ENCODE measurements at places on chromosomes 13 and 19.

- no peak for DNase-seq
Measured at GRCh38 chr19:13506471-13506820, at the start of gene CACNA1A. Gene CACNA1A, minus strand, starts transcription at chr19:13506479. Its CDS starts 255 bp downstream, at chr19:13506224.

DNA sequence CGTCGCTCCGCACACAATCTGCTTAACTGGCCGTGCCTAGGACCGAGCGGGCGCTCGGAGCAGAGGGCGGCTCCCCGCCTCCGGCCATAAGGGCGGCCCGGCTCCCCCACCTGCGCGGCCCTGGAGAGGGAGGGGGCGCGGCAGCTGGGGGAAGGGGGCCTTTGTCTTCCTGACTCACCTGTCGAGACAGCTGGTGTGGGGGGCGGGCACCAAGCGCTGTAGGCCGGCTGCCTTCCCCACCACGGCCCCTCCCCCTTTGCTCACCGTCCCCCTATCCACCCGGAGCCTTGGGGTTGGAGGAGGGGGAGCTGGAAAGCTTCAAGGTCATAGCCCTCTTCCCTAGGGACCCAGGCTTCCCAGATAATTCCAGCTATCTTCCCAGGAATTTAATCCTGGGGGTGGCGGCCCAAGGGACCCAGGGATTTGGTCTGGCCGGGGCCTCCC lies 1.2 kb downstream of the VASP start:
- DNase-seq, result peak; percentile 37

DNA sequence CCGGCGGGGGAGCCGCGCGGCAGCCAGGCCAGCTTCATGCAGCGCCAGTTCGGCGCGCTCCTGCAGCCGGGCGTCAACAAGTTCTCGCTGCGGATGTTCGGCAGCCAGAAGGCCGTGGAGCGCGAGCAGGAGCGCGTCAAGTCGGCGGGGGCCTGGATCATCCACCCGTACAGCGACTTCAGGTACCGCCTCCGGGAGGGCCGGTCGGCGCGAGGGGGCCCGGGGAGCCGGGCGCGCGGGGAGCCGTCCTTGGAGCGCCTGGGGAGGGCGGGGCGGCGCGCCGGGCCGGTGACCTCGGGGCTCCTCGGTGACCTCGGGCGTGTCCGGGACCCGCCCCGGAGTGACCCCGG lies 690 bp downstream of the HCN2 start:
- DNase-seq, result no peak

GRCh38 chr19:40523322-40524047 lies 53.2 kb upstream of the SHKBP1 start:
- peak; percentile 17 for DNase-seq

DNA sequence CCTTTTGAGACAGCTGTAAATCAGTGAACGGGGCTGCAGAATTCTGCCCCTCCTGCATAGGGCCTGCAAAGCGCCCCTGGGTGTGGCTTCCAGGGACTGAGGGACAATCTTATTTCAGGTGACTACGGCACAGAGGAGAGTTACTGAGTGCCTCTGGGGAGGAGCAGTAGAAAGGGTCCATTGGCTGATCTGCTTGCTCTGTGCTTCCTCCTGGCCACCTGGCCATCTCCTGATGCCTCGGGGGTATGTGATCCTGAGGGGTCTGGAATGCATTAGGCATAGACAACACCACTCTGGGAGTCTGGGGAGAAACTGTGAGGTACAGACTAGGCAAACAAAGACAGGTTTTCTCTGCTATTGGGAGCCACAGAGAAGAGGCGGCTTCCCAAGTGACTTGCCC lies 2.8 kb downstream of the KCTD15 start:
- no peak for DNase-seq

DNA sequence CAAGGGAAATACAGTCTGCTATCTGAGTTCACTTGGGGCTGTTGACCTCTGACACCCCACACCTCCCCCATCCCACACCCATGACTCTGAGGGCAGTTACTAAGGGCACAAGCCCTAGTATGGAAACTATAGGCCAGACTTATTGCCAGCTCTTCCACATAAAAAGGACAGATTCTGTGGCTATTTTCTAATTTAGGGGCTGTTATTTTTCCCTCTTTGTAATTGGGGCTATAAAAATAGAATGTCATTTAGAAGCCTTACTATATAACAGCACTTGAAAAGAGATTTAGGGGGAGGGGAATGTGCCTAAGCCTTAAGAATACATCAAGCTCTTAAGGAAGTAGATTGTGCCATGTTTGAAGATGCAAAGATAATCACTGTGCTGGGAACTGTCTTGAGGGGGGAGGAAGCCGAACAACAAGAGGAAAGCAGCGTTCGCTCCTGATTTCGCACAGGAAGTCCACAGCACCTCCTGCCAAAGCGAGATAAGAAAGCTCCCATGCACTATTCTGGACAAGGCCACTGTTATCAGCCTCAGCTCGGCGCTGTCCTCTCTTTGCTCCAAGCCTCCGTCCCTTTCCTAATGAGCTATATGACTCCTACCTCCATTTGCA lies 86.6 kb downstream of the FLT1 start:
- no peak for DNase-seq

GRCh38 chr19:39518458-39518857 lies 3.5 kb downstream of the SELENOV start:
- no peak for DNase-seq

DNA sequence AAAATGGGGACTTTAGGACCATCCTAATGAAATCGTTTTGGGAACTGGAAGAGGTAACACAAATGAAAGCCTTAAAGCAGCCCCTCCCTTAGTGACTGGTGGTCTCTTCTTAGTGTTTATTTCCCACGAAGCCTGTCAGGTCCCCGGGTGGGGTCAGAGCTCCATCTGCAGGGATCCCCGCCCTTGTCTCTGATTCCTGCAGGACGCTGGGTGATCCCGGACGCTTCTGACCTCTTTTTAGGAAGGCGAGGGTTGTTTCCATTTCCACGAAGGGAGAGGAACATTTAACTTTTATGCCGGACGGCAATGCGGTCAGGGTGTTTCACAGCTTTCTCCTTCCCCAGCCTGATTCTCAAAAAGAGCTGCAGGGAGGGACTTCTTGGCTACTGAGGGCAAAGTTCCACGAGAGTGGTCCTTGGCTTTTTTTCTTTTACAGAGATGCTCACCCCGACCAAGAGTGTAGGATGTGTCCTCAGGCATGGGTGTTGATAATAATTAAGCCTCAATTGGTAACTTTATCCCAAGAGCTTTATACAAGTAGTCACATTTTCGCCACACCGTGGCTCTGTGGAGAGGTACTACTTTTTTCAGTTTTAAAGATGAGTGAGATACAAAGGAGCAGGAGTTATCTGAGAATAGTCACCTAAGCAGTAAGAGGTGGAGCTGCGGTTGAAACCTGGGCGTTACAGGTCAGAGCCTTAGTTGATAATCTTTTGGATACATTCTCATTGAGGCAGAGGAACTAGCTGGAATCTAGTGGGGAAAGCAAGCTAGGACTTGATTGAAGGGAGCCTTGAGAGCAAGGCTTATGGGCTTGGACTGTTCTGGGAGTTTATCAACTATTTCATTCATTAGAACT lies 813 bp downstream of the ZNF284 start:
- no peak for DNase-seq

- DNase-seq, result no peak
Measured at GRCh38 chr19:3046698-3047495, 15.4 kb downstream of the TLE5 start.

DNA sequence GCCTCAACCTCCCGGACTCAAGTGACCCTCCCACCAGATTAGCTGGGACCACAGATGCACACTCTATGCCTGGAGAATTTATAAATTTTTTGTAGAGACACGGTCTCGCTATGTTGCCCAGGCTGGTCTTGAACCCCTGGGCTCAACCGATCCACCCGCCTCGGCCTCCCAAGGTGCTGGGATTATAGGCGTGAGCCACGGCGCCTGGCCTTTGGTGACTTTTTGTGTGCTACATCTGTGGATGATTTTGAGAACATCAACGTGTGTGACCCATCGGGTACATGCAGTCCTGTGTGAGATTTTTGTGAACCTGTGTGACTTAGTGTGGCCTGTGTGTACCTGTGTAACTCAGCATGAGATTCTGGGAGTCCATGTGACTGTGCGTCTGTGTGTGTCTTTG lies 8.5 kb upstream of the NFIX start:
- no peak for DNase-seq

- no peak for DNase-seq
Measured at GRCh38 chr13:97538203-97538602, 104.2 kb downstream of the RAP2A start.

DNA sequence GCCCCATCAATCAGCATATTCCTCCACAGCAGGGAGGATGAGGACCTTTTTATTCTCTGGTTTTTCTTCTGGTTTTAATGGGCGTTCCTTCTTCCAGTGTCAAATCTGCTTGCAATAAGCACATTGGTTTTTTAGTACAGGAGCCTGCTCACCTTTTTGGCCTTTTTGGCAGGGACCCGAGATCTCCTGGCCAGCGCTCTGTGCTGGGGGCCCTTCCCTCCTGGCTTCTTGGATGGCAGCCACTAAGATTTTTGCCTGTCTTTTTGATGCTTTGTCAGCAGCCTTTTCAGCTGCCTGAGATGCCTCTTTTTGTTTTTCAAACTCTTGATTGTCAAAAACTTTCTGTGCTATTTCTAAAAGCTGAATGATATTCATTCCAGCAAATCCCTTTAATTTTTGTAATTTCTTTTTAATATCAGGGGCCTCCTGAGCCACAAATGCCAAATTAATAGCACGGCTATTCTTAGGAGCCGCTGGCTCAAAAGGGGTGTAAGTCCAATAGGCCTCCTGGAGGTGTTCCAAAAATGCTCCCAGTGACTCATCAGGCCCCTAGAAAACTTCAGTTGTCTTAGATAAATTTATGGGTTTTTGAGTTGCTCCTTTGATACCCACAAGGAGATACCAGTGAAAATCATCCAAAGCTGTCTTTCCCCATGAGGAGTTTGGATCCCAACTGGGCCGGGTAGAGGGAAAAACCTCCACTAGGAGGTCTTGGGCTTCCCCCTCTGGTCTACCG lies 73.0 kb downstream of the ZNF100 start:
- DNase-seq, result no peak

- DNase-seq, result no peak
Measured at GRCh38 chr19:11261971-11262839, at the start of gene DOCK6. Gene DOCK6, minus strand, starts transcription at chr19:11262524. Its CDS starts 84 bp downstream, at chr19:11262440.

DNA sequence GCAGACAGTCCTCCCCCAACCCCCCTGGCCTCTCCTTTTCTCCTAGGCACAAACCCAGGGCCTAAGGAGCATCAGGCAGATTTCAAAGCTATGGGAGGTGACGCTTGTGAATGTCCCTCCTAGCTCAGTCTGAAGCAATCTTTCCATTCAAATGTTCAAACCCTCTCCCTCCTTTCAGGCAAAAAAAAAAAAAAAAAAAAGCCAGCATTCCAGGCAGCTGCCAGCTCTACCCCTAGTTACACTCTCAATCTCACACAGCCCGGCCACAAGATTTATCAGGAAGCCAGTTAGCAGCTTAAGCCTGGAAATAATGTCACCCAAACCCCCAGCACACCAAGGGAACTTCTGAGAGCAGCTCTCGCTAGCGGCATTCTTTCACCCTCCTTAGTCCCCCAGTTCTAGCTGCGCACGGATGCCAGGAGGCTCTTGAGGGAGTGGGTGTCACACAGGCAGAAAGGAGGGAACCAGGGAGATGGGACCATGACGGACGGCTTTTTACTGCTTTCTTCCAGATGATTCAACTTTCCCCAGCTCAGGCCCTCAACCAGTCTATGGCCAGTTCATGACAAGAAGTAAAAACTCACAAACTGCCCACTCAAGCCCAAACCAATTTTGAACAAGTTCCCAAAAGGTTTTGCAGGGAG lies 6.3 kb downstream of the SH3GL1 start:
- DNase-seq, result no peak

GRCh38 chr13:70941454-70941853 lies 833.2 kb upstream of the KLHL1 start:
- no peak for DNase-seq

GRCh38 chr19:19443902-19444680 lies 38.6 kb downstream of the GATAD2A start:
- no peak for DNase-seq

DNA sequence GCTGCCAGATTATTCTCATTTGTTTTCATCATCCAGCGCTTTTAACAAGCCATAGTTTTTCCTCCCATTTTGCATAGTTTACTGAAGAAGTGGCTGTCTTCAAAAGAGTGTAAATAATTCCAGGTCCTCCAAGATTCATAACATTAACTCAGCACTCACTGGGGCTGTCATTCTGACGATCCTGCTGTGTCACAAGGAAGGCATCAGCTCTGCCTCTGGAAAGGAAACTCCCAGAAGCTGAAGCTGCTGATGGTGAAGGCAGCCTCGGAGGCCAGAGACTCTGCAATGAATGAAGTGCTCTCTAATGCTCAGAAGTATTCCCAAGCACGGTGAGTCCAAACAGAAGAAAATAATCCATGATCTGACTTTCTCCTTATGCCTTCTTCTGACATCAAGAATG lies 60.0 kb downstream of the FLT1 start:
- DNase-seq, result no peak

- DNase-seq, result no peak
Measured at GRCh38 chr13:98195054-98195791, 18.2 kb upstream of the RNF113B start.

DNA sequence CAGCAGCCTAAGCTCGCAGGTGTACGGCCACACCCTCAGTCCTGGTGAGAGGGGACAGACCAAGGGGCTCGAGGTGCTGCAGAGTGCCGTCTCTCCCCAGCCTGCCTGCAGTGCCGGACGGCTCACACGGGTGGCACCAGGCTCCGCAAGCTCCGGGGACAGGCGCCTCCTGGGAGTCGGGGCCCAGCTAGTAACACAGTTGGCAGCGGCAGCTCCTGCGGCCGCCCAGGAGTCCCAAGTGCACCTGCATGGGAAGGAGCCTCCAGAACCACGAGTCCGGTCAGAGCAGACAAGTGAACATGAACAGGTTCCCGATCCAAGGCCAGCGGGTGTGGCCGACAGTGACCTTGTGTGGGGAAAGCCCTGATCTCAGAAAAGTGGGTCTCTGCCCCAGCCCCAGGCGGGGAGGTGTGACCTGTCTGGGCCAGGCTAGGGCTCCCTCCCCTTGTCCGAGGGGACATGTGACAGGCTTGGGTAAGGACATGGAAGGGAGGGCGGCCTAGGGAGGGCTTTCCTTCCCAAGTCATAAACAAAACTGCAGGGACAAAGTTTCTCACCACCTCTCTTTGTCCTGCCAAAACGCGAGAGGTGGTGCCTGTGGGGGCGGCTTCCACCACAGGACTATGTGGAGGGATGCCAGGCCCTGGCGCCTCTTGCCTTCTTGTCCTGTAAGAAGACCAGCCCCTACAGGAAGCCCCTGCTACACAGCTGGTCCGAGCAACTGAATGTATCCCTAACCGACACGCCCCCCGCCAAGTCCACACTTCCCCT lies 46.5 kb downstream of the MLLT1 start:
- no peak for DNase-seq

GRCh38 chr13:31947105-31947504 lies 84.5 kb upstream of the FRY start:
- DNase-seq, result no peak

DNA sequence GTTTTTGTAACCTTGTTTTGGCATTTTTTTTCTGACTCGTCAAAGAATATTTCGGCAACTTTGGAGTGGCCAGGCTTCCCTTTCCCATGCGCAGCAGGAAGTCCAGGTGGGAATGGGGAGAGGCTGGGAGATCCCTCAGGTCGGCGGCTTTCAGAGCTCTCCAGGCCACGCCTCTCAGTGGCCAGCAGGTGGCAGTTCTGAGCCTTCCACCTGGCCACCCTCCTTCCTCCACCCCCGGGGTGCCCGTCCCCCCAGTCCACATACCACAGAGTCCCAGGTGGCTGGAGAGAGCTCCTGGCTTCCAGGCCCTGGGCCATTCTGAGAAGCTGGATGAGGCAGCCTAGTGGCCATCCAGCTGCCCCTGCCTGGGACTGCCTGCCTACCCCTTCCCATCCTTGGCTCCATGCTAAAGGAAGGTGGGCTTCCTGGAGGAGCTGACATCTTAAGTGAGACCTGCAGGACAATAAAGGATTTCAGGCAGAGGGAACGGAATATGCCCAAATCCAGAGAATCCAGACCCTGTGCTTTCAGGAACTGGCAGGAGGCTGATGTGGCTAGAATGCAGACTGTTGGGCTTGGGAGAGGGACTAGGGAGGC lies 46.3 kb downstream of the CCNE1 start:
- peak; percentile 22 for DNase-seq

Measured in T-helper 9 cell (primary cell).